ENCODE measurements at places on chromosomes 12 and 14. TPM values are rescaled to one million over a fixed set of nuclear protein-coding genes. Genes with fewer than 3 reads are reported as not detected.

Gene ERP27
- total RNA-seq: 9.5 TPM

Gene REP15
- total RNA-seq: not detected

Gene TSPAN19
- total RNA-seq: not detected

Gene NCKAP5L
- 10.7 TPM for total RNA-seq

Gene SDR9C7
- total RNA-seq: not detected

Gene ACIN1
- 303 TPM for total RNA-seq

Gene KRT3
- not detected for total RNA-seq

Gene CMTM5
- total RNA-seq: not detected

Measured in CD8-positive, alpha-beta T cell (primary cell).